Pancreas (tissue), 10 donors: ENCODE measurements at places on chromosomes 7 and 10. TPM values are rescaled to one million over a fixed set of nuclear protein-coding genes. Genes with fewer than 3 reads are reported as not detected.
A peak's percentile ranks its signal among the peaks of the same experiment; 100 is the strongest.

The DYDC2 gene
- polyA plus RNA-seq, result 0.05 TPM

DNA sequence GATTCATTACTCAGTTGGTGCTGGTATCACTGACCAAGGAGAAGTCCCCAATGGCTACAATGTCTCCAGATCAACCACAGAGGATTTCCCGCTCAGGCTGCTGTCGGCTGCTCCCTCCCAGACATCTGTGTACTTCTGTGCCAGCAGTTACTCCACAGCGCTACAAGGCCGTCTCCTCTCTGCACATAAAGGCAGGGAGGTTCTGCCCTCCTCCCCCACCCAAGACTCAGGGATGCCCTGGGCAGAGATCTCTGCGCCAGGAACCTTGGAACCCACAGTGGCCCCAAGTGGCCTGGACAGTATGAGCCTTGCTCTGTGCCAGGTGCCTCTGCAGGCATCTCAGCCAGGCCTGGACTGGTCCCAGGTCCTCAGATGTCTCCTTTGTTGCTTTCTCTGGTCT is 193.4 kb upstream of the PRSS58 start:
- no peak for DNase-seq

The TRIM50 gene
- polyA plus RNA-seq, result 31.7 TPM

DNA sequence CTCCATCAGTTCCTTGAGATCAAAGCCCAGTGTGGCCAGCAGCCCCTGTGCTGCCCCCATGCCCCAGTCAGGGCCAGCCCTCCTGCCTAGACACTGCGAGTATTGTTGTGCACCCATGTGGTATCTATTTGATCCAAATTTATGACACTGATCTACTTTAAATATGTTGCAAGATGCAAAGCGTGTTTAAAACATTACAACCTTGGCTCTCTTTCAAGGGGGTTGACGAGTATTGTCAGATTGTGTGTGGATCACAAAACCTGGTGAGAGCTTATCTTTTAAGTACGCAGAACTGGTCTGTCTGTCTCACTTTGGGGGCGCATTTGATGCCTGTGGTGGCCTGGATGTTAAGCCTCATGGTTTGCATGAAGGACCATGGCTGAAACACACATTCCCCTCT is 108.9 kb downstream of the COL13A1 start:
- DNase-seq, result no peak

The PTPRN2 gene
- 49.2 TPM for polyA plus RNA-seq

The GIMAP5 gene
- polyA plus RNA-seq, result 17.3 TPM

GRCh38 chr10:35355971-35356724 is 19.8 kb downstream of the CCNY start:
- DNase-seq, result no peak

DNA sequence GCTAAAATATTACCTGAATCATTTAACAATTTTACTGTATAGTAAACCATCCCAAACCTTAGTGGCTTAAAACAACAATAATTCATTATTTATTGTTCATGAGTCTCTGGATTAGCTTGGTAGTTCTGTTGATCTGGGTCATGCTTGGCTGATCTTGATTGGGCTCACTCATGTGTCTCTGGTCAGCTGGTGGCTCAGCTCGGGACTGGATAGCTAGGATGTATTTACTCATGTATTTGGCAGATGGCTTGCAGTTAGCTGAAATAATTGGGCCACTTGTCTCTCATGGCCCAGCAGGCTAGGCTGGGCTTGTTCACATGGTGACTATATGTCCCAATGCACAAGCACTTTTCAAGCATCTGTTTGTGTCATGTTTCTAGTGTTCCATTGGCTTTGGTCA is 262.8 kb downstream of the BBS9 start:
- DNase-seq, result no peak

DNA sequence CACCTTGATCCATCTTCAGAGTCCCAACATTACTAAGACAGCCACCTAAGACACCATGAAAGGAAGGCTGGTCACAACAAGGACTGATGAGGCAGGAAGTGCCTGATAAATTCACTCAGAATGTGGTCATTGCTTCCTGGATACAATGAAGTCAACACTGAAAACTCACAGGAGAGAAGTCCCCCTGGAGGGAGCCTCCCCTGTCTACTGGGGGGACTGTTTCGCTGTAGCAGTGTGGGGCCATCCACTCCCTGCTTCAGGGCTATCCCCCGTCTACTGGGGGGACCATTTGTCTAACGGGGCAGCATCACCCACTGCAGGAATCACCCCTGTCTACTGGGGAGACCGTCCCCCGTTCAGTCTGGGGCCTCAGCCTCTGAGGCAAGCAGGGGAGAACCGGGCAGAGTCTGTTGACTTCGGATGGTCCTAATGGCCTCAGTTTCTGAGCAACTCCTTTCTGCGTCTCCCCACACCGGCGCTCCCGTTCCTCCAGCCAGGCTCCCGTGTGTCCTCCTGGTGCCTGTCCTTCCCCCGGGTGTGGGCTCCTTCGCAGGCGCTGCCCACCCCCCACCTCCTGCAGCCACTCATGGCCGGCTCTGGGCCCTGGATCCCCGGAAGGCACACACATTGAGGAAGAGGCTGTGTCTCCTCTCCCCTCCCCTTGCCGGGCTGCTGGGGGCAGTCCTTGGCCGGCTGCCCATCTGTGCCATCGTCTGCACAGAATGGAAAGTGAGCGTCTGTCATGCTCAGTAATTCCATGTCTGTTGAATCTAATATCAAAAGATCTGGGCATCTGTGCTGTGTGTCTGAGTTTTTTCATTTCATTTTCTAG is 59.9 kb upstream of the DNAJB6 start:
- no peak for DNase-seq

DNA sequence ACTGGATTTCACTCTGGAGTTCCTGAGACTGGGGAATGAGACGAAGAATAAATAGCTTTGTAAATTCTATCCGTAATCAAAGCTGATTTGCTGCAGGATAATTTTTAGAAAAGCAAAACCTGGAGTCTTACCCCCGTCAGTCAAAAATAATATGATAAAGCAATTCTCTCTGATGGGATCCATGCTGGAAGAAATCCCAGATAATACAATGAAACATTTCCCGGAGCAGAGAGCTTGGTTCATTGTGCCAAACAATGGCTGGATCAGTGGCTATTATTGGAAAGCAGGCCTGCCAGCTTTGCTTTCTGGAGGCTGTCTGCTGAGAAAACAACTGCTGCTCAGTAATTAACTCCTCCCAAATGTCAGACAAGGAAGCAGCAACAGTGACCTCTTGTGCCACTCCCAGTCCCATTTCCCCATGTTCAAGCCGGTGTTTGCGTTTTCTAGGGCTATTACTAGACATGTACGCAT is 609.4 kb upstream of the PCDH15 start:
- peak; percentile 25 for DNase-seq

- peak; percentile 44 for DNase-seq
These were observed 333.1 kb downstream of the CXCL12 start for GRCh38 chr10:44051584-44052385.

The CYP26A1 gene
- polyA plus RNA-seq, result 0.35 TPM

The VIPR2 gene
- polyA plus RNA-seq, result 10.2 TPM

DNA sequence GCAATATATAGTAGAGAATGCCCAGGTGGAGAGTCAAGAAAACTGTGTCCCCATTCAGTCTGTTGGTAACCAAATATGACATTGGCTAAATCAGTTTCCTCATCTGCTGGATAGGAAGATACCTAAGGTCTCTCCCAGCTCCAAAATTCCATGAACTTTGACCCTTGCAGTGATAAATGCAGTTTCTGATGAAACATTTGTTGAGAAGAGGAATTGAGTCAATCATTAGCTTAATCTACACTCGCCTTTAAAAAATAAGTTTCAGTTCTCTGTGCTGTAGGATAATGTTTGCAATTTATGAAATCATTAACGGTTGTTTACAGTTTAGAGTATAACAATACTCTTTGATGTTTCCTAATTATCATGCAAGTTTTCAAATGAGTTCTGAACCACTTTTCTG is 38.0 kb upstream of the SLC25A13 start:
- no peak for DNase-seq

GRCh38 chr7:100469227-100470044 is 5.4 kb upstream of the SPACDR start:
- peak; percentile 99 for DNase-seq

- DNase-seq, result no peak
These were observed 152.7 kb downstream of the ANK3 start for GRCh38 chr10:60236869-60237524.

- no peak for DNase-seq
These were observed 45.6 kb downstream of the CNNM2 start for GRCh38 chr10:102963756-102964025.

The METTL27 gene
- 6.6 TPM for polyA plus RNA-seq

DNA sequence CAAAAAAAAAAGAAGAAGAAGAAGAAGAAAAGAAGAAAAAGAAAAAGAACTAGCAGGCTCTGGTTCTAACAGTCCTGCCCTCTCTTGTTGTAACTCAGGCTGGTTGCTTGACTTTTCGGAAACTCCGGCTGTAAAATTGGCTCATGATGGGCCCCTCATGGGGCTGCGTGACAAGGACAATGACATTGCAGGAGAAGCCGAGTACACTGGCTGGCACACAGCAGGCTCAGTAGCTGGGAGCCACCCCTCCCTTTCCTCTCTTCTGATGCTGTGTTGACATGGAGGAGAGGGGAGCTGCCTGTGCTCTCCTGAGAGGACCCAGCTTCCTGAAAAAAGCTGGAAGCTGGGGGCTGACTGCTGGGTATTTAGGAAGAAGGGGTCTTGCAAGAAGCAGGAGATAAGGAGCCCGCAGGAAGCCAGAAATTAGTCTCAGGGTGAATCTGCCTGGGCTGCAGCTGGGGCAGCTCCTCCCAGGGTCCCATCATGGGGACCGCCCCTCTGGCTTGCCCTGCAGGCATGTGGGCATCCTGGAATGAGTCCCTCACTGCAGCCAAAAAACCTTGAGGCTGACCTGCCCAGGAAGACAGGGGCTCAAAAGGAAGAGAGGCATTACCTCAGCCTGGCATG is 14.6 kb upstream of the GPR26 start:
- no peak for DNase-seq

DNA sequence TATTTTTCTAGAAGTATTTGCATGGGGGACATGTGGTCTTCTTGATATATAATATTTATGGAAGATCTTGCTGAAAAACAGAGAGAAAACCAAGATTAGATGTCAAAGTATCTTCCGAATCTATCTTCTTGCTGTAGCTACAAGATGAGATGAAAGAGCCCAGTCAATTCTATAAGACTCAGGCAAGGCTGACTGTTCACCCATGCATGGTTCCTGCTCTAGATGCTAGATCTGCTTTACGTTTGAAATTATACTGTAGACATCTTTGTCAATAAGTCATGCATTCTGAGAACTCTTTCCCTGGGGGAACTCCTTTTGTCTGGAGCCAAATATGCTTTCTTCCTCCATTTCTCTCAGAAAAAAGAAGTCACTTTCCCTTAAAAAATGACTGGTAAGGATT is 1292.0 kb downstream of the XPNPEP1 start:
- DNase-seq, result no peak

GRCh38 chr7:41425926-41426325 is 277.0 kb downstream of the INHBA start:
- DNase-seq, result no peak

DNA sequence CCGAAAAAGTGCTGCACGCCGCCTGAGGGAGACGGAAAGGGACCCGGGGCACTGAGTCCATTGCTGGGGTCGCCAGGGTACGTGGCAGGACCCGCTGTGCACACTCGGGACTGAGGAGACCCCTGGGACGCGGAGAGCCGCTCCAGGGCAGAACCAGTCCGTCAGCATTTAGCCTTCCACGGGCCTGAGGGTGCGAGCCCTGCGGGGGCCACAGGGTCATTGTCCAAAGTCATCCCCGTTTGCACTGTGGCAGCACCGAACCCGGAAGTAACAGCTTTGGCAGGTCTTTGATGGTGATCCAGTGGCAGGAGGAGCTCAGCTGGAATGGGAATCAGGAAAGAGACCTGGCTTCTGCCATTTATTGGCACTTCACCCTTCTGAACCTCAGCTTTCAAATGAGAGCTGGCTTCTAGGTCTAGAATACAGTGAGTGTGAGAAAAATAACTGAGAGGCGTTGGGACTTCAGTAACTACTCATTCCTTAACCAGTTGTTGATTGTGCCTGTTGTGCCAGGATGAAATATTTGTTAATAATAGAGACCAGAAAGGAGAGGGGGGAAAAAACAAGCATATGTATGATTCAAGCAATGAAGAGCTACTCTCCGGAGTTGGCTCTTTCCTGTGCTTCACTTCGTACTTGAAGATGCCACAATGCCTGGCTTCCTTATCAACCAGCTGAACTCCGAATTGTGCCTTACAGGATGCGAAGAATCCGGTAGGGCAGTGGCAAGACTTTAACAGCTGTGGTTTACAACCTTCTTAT is 811 bp upstream of the ARHGAP12 start:
- peak; percentile 82 for DNase-seq

- no peak for DNase-seq
These were observed 50.5 kb downstream of the PRF1 start for GRCh38 chr10:70551971-70552422.

DNA sequence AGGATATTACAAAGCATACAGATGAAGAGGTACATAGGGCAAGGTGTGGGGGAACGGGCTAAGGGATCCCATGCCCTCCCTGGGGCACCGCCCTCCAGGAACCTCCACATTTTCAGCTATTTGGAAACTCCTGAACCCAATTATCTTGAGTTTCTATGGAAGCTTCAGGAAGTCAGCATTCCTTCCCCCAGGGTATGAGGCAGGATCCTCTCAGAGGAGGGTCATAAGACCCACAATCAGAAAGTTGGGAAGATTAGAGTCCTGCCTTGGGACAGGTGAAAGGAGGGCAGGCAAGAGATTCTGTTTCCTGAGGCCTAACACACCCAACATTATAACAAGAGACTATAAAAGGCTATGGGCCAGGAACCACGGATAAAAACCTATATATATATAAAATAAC is 98.0 kb downstream of the RALA start:
- no peak for DNase-seq

- no peak for DNase-seq
These were observed 5.4 kb downstream of the MAFK start for GRCh38 chr7:1535701-1536454.

The SFRP4 gene
- 1.3 TPM for polyA plus RNA-seq

- no peak for DNase-seq
These were observed 114.7 kb downstream of the CHN2 start for GRCh38 chr7:29309041-29309854.

The RPEL1 gene
- not detected for polyA plus RNA-seq

The LRRD1 gene
- not detected for polyA plus RNA-seq

DNA sequence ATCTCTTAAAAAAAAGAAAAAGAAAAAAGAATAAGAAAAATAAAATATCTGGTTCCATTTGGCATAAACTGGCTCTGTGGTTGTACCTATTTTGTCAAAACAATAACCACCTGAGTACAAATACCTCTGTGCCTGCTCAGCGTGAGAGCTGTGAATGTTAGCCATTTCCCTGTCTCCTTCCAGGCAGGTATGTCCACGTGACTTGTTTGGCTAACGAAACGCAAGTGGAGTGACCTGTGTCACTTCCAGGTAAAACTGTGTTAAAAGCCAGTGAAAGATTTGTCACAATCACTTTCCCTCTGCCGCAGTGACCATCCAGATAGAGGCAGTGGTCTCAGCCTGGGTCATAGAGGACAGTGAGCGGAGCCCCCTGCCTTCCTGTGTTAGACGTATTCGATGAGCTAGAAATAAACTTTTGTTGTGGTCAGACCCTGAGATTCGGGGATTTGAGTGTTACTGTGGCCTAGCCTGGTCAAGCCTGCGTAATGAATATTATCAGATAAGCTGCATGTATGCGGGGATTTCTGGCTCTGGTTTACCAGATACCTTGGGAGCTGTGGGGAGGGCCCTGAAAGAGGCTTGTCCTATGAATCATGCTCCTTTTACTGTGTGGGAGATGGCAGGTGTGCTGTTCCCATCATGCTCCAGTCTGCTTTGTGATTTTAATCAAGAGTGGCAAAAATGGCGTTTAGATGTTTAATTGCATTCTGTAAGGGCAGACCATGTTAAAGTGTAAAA is 3.8 kb downstream of the PTER start:
- DNase-seq, result no peak

GRCh38 chr10:117322260-117322659 is 53.0 kb downstream of the PDZD8 start:
- no peak for DNase-seq

- no peak for DNase-seq
These were observed 28.1 kb downstream of the MCU start for GRCh38 chr10:72719941-72720592.
